ENCODE measurements at places on chromosomes 7 and 10.

DNA sequence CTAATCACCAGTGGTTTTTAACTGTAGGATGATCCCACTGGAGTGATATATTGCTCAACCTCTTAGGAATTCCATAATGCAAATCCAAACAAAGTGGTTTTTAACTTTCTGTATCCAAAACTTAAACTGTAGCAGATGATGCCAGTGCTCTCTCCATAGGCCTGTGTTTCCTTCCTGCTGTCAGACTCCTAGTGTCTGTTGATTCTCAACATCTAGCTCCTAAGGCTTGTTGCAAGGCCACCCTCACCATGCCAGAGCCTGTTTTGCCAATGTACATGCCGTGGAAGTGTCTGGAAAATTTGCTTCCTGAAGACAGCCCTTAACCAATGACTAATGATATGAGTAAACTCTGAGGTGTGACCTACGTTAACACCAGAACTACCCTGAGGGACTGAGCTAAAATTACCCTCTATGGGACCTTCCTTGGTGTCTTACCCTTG, 39.3 kb downstream of the C1GALT1 start:
- DNase-seq, result no peak

- no peak for DNase-seq
Measured at GRCh38 chr7:137298464-137298794, 45.1 kb downstream of the PTN start.

DNA sequence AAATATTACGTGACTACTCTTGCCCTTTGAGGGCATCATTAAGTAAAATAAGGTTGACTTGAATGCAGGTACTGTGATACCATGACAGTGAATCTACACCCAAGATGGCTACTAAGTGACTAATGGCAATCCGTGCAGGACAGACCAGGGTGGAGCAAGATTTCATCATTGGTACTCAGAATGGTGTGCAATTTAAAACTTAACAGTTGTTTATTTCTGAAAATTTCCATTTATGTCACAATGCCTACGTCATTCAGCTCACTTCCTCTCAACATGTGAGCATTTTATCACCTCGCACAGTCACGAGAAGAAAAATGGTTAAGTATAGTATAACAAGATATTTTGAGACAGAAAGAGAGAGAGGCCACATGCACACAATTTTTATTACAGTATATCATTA, 50.3 kb upstream of the MET start:
- DNase-seq, result no peak

DNA sequence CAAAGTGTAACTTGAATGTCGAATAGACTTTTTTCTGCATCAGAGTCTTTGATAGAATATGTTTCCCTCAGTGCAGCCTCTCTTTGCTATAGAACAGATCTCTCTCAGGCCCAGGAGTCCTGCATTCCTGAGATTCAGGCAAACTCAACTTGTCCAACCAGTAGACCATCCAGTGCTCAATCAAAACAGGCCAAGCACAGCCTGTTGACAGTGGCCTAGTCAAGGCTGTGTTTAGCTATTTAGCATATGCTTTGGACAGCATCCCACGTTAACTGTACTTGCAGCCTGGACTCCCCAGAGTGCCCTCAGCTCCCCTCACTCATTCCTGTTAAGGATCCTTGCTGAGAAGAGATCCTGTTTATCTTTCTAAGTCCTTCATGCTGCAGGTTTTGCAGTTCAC, 16.3 kb downstream of the OR6V1 start:
- DNase-seq, result no peak

DNA sequence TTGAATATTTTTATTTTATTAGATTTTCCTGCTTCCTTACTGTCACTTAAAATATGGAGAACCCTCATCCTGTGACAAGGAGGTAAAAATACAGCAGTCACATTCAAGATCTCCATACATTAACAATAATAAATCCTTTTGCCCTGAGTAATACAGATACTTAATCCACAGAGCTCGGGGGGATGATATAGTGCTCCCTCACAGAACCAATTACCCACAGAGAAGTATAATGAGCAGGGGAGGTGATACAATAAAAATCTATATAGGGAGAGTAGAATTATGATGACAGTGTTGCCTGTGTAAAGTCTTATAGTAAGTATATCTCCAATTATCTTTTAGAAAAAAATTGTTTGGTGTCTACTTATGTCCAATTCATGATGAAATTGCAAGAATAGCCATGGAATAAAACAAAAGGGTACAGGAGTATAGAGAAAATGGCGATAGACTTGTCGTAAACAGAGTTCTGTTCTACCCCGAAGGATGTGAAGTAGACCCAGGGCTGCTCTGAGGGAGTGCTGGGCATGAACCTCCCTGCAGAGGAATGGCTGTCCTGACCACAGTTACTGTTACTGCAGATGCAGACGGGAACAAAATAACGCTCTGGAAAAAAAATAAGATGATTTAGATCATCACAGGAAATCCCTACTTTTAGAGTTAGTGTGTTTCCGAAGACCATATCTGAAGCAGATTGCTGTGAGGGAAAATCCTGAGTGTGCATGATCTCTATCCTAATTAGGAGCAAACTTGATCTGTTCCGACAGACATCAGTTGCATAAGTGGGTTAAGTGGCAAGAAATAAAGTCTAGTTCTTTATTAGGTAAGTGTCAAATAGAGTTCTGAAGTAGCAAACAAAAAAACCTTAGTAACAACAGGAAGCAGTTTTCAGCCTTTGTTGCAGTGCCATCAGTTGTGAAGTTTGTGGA, 123.7 kb downstream of the KAT6B start:
- DNase-seq, result no peak

DNA sequence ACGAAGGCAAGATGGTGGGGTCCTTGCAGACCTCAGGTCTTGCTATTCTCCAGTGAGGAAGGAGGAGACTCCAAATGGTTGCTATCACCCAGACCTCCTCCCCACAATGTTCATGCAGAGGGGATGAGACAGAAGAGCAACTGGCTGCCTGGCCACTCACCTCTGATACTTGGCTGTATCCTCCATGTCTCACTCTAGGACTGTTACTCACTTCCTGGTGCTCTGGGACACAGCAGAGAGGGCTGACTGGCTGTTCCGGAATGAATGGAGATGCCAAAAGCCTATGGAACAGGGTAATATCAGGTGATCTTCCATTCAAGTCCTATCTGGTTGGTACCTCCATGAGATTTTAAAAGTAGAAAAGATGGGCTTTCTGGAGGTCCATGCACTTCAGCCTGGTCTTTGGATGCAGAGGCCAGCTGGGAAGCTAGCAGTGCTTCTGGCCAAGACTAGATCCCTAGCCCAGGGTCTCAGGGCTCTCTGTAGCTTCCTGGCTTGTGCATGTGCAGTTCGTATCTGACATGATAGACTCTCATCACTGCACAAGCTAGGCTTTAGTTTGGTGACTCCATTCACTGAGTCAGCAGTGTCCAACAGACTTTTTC, 27.0 kb upstream of the ABI1 start:
- DNase-seq, result no peak

DNA sequence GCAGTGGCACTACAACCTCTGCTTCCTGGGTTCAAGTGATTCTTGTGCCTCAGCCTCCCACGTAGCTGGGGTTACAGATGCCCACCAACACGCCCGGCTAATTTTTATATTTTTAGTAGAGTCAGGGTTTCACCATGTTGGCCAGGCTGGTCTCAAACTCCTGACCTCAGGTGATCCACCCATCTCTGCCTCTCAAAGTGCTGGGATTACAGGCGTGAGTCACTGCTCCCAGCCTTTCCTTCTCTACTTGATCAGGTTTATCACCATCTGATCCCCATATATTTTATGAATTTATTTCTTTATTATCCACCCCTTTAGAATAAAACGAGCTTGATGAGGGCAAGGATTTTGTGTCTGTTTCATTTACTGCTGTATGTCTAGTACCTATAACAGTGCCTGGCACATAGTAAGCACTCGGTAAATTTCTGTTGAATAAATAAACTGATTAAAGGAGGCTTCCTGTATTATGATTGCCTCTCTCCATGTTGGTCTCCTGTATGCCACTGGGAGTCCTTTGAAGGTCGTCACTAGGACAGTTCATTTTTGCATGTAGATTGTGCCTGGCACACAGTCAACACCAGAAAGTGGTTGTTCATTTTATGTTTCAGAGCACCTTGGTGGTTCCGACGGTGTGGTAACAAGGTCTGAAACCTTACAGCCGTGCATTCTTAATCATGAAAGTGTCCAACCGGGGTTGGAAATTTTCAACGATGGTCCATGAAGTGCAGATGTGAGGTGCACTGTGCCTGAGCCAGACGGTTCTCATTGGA, 9.6 kb upstream of the EIF3A start:
- DNase-seq, result no peak

DNA sequence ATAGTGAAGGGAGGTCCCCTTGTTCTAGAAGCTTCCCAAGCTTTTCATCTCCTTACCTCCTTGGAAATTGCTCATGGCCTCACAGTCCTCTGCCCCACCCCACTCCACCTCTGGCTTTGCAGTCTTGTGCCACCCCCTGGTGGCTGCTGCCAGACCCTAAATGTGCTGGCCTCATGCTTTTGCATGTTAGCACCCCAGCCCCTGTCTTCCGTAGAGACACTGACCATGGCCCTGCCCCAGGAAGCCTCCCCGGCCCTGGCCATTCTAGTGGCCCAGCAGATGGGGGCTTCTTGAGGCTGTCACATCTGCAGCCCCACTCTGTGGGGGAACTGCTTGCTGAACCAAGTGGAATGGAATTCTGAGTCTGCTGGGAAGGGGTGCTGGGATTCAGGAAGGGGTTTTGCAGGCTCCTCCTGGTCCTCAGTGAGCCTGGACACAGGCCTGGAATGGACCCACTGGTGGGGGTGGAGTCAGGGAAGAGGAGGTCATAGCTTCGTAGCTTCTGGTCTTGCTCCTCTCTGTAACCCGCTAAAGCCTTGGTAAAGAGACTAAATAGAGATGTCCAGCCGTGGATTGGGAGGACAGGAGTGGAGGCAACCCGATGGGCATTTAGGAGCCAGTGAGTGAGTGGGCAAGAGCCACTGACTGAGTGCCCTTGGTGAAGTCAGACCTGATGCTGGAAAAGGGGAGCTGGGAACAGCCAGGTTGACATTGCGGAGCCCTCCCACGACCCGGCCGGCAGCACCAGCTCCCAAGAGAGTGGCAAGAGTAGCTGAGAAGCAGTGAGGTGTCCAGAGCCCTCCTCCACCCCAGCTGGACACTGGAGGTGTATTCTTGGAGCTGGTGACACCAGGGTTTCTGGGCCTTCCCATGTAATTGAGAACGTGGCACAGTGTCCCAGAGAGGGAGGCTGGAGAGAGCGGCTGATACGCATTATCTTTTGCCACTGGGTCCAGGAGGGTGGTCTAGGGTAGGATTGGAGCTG, 20.9 kb downstream of the RAMP3 start:
- DNase-seq, result no peak

- no peak for DNase-seq
Measured at GRCh38 chr7:99943641-99944496, 14.4 kb upstream of the GJC3 start.

GRCh38 chr10:50552308-50552707, 71.4 kb downstream of the SGMS1 start:
- no peak for DNase-seq

DNA sequence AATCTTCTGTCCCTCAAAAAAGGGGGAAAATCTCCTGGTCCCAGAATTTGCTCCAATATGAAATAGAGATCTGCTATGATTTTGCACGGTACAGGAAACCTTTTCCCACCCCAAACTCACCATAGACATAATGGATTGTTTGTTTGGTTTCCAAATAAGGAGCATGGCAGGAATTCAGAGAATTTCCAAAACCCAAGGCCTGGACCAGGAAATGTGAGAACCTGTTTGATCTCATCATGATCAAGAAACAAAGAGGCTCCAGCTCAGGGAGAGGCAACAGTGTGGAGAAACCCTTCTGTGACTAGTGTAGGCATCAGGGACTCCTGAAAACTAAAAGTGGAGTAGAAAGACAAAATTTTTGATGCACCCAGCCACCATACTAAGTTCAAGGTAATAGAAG, 1548.1 kb upstream of the LRRTM3 start:
- DNase-seq, result no peak

DNA sequence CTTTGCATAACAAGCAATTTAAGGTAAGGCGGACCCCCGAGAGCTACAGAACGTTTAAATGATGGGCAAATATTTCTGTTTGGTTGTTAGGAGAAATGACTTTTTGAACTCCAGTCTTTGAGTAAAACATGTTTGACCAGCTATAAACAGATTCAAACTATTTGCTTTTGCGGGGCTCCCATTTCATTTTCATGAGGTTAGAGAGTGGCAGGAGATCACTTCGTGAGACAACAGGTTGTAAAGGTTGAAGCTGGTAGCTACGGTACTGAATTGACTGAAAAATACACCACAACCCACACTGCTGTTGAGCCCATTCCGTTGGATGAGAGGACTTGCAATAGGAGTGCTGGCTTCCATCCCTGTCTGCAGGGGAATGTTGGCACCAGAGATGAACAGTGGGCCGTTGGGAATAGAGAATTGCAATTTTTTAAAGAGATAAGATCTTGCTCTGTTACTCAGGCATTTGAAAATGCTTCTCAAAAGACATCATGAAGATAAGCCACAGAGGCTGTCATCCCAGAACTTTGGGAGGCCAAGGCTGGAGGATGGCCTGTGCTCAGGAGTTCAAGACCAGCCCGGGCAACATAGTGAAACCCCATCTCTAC, 65.7 kb upstream of the CARD11 start:
- DNase-seq, result no peak

- DNase-seq, result no peak
Measured at GRCh38 chr7:120760050-120760449, 97.9 kb downstream of the TSPAN12 start.

GRCh38 chr10:19782430-19783089, 33.7 kb upstream of the PLXDC2 start:
- DNase-seq, result no peak

All from activated naive CD4-positive, alpha-beta T cell (primary cell).